Lung microvascular endothelial cell (primary cell): ENCODE measurements at places on chromosomes 6 and 20.
A peak's percentile ranks its signal among the peaks of the same experiment; 100 is the strongest.

DNA sequence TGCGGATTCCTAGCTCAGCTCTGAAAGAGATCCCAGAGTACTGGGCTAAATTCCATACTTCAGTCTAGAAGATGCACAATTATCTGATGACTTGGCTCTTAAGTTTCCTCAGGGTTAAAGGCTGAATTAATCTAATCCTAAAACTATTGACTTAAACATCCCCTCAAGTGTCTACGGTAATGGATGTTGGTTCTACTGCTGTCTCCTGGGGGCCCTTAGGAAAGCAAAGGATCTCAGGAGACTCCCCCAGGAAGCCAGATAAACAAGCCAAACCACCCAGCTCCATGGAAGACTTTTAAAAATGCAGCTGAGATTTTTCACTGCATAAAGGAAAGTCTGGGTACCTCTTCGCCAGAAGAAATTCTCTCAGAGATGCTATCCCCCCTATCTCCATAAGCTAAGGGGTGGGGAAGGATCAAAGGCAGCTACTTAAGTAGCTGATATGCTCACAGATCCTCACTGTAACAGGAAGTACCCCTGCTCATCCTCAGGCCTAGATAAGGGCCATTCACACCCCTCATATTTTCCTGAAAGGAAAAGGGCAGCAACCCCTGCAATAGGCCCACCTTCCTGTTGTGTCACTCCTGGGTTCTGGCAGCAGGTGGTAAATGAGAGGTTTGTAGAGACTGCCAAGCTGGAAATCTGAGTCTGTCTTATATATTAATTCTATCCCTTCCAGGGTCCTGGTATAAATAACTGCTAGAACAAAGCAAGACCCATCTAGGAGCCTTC, 9.3 kb downstream of the NDRG3 start:
- no peak for DNase-seq

- DNase-seq: no peak
These were observed 71.3 kb downstream of the OTOR start for GRCh38 chr20:16819483-16819882.

DNA sequence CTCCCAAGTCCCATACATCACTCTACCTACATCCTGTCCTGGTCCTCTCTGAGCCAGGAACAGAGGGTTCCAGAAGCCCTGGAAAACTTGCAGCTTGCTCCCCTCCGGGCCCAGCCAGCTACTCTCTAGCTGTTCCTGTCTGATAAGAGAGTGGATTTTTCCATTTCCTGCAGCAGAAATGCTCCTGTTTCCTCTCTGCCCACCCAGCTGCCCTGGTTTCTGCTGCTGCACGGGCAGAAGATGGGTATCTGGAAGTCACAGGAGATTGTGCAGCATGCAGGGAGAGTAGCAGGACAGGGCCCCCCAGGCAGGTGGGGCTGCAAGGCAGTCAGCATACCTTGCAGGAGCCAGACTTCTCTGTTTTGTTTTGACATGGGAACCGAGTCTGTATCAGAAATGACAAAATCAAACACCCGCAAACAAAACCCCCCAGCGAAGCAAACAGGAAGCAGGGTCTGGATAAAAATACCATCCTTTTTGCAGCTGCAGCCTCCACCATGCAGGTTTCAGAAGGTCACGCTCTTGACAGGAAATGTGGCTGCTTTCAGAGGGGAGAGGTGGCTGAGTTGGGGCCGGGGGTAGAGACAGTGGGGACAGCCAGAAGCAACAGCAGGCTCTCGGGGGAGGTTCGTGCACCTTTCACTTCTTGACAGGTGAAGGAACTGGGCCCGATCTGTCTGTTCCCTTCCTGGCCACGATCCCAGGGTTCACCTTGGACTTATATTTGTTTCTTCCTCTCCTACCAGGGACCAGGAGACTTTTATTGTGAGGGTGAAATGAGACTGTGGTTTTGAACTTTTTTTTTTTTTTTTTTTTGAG, 50.8 kb upstream of the FAM83D start:
- DNase-seq: peak; percentile 95

- DNase-seq: no peak
These were observed 536.0 kb downstream of the BCKDHB start for GRCh38 chr6:80642452-80642851.

GRCh38 chr6:10411971-10412460, 2.9 kb downstream of the TFAP2A start:
- DNase-seq: peak; percentile 60

GRCh38 chr6:143999406-143999805, 8.7 kb downstream of the PLAGL1 start:
- peak; percentile 51 for DNase-seq

DNA sequence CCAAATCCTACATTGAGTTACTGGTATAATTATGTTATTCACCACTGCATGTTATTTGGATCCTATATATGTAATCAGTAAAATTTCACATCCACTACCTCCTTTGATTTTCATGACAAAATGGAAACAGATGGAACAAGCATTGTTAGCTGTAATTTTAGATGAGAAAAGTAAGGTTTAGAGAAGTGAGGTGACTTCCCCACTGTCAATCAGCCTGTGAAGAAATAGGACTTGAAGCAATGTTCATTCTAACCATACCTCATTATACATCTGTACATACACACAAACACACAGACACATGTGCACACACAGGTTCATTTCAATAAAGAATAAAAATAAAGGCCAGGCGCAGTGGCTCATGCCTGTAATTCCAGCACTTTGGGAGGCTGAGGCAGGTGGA, 23.7 kb upstream of the QKI start:
- no peak for DNase-seq

GRCh38 chr6:19311786-19312185, 525.4 kb upstream of the ID4 start:
- DNase-seq: no peak

- DNase-seq: peak; percentile 29
These were observed 12.4 kb upstream of the LRFN2 start for GRCh38 chr6:40599555-40599954.

DNA sequence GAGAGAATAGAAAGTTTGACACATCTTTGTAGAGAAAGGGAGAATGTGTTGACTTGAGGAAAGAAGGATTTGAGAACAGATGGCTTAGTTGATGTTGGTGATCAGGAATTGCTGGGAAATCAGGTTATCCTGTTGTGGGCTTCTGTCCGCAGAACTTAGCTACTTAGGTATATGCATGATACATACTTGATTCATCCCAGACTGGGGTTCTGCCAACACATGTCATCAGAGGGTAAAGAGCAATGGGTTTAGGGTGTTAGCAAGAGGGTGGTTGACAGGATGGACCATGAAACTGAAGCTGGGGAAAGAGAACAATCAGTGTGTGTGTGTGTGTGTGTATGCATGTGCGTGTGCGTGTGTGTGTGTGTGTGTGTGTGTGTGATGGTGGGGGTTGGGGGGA, 50.6 kb upstream of the NELFCD start:
- DNase-seq: no peak

DNA sequence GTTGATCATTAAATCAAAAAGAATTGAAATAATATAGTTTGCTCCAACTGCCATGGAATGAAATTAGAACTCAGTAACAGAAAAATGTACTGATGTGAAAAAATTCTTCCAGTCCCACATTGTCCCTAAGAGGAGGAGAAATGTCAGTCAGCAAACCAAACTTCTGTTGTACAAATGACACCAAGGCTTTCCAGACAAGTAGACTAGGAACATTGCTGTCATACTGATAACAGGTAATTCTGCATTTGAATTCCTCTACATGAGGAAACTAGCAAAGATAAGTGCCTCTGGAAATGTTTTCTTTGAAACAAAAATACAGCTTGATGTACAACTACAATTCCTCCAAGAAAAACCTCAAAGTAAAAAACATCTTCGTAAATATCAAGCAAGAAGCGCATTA, 90.2 kb downstream of the HIVEP1 start:
- no peak for DNase-seq

- DNase-seq: no peak
These were observed 17.9 kb downstream of the SOX4 start for GRCh38 chr6:21611485-21611884.

DNA sequence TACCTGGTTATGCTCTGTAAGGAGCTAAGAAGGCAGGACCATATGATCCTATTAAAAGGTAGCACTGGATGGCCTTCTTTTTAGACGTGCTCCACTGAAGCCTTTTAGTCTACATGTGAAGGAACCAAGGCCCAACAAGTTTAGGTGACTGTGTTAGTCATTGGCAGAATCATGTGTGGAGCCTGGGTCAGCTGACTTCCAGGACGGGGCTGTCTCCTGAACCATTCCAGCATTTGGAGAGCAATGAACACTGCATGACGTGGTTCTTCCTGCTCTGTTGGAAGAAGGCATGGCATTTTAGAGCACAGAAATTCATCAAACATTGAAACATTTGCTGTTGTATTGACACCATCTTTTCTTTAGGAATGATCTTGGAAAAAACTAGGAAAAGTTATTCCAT, 87.8 kb upstream of the TIAM2 start:
- DNase-seq: peak; percentile 31

GRCh38 chr6:129115471-129115870, 232.5 kb downstream of the LAMA2 start:
- no peak for DNase-seq

GRCh38 chr20:64228086-64228653, 27.4 kb upstream of the PCMTD2 start:
- no peak for DNase-seq

DNA sequence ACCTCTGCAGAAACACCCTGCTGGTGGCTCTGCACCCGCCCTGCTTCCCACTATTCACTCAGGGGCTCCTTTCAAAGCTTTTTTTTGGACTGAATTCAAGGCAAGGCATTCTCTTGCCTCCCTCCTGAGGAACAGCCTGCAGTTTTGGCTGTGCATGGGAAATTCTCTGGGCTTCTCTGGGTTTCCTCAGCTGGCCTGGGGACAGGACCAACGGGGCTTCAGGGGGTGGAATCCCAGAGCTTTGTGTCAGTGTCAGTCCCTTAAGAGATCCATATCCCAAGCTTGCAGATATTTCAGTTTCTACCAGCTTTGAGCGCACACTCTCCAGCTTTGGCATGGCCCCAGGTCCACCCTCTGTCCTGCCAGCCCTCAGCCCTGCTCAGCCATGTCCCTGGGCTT, 2.0 kb downstream of the SCRT2 start:
- no peak for DNase-seq

GRCh38 chr6:129163551-129163950, 280.6 kb downstream of the LAMA2 start:
- DNase-seq: no peak

DNA sequence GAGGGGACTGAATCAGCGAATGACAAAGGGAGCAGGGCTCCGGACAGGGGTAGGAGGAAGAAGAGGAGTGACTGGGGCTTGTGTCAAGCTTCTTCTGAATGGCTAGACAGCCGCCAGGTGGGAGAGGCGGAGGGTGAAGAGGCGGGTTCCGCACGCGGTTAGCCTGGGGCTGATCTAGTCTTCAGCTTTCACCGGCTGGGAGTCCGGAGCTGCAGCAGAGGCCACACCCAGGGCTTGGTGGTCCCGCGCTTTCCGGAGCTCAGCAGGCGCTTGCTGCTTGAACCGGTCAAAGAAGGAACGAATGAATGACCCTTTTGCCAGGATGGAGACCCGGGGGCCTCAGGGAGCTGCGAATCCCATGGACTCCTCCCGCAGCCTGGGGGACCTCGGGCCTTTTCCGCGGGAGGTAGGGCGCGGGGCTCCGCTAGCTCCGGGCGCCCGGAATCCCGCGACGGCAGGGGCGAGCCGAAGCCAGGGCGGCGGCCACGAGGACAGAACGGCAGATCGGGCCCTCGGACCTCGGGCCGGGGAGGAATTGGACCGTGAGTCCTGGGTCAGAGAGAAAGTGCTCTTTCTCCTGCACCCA, at the start of gene C6orf141:
Gene C6orf141 (plus strand): TSS at position 177 of the 586 bp plus-strand sequence. CDS start 125 bp downstream, at position 302.
- peak; percentile 27 for DNase-seq

GRCh38 chr6:79780881-79781280, 149.8 kb downstream of the SH3BGRL2 start:
- no peak for DNase-seq

- DNase-seq: no peak
These were observed 60.1 kb upstream of the MAP3K7 start for GRCh38 chr6:90646940-90647339.
